ENCODE measurements at places on chromosomes 6 and 20. TPM values are rescaled to one million over a fixed set of nuclear protein-coding genes. Genes with fewer than 3 reads are reported as not detected.

DNA sequence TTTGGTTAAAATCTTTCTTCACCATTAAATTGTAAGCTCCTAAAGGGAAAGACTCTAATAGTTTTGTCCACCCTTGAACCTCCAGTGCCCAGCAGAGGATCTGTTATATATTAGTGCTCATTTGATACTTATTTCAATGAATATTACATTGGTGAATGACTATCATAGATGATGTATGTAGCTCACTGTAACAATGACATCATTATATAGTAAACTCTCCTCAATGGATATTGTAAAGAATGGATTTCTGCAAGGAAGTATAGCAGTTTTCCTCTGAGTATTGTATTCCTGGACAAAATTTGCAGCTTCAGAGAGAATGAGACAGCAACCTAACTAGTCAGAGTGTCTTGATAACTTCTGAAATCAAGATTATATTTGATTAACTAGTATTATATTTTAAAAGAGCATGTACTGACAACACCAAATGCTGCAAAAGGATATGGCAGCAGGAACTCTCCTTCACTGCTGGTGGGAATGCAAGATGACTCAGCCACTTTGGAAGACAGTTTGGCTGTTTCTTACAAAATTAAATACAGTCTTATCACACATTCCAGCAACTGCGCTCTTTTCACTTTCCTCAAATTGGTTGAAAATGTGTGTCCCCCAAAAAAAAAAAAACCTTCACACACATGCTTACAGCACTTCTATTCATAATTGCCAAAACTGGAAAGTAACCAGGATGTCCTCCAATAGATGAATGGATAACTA is 189.8 kb upstream of the OPRM1 start:
- no peak for DNase-seq

DNA sequence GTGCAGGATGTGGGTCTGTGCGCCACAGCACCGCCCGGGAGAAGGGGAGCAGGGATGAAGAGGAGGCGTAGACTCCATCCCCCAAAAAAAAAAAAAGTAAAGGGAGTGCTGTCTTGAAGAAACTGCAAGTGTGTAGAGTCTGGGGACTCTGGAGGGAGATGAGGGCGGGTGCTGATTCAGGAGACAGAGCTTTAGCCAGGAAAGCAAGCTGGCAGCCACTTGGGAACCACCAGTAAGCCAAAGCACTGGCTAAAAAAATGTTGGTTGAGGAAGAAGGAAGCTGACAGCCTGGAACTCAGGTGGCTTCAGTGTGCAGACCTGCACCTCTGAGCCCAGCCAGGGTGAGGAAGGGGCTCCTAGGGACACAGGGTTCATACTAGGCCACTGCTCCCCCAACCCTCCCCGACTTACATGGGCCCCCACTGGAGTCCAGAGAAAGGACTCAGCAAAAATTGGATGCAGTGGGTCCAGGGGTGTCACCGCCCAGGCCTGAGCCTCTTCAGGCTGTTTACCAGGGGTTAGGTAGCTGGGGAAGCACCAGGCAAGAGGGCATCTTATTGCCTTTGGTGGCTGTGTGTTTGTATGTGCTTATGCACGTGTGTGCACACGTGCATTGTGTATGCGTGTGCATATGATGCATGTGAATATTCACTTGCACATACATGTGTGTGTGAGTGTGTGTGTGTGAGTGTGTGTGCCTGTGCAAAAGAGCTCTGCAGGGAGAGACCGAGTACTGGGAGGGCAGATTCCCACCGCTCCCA is 153.5 kb upstream of the MLN start:
- DNase-seq = no peak

DNA sequence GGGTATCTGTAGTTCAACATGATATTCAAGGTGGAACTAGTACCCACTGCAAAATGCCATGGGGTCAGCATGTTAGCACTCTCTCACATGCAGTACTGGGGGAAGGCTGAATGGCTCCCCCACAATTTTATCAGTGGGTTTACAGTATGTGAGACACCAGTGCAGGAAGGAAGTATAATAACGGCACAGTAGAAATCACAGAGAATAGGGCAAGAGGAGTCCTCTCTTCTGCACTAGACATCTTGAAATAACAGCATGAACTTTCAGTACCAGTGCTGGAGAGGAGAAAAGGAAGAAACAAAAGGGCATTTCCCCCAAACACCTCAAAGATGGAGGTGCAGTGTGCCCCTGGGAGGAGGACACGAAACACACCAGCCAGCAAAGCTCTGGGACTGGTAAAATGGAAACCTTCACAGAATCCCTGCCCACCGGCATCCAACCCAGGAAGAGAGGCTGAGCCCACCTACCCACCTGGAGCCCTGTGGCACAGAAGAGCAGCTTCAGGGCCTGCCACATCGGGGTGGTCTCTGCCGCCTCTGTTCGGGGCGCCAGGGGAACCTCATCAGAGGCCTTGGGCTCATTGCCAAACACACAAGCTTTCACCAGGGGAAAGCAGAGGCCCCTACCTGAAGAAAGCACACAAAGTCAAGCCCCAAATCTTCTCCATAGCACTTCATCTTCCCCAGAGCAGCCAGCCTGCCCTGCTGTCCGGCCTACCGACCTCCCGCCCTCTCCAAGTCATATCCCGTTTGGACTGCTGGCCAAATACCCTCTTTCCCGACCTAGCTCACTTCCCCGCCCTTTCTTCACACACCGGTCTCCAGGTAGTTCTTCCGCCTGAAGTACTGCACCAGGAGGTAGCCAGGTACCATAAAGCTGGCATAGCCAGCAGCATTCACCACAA is 1.2 kb downstream of the SLC35B2 start:
- DNase-seq = no peak

The SULF2 gene
- 5.6 TPM for total RNA-seq

The NKAPL gene
- total RNA-seq = 0.97 TPM

Measured in GM23248 (cell line).